ENCODE measurements at places on chromosomes 16 and 17.

DNA sequence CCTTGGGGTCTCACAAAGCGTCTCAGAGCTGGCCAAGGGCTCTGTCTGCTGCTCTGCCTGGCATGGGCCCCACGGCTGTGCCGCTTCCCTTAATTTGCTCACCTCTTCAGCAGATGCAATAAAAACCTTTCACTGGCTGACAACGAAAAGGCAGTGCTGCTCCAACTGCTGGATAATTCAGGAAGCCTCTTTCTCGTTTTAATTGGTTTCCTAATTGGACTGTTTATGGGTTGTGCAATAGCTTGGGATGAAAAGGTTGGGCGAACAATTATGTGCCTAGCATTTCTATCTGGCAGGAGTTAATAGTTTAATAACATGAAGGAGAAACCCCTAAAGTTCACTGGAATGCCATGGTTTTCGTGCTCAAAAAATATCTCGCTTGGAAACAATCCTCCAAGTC is 234.1 kb upstream of the IRX5 start:
- no peak for DNase-seq

- peak; percentile 19 for DNase-seq
Observed at GRCh38 chr16:24013864-24014645, 178.3 kb downstream of the PRKCB start.

DNA sequence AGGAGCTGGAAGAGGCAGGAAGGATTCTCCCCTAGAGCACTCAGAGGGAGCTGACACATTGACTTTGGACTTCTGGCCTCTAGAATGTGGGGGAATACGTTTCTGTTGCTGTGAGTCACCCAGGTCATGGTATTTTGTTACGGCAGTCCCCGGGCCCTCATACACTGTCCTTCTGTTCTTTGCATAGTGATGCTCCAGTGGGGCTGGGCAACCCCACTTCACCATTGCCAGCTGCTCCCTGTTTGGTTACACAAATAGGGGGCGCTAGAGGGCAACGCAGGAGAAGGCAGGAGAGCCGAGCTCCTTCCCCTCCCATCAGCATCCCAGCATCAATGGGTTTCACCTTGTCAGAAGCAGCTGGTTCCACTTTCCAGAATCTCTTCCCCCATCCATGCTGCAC is 257.7 kb upstream of the FOXF1 start:
- DNase-seq, result no peak

- DNase-seq, result no peak
Observed at GRCh38 chr16:64437706-64438324, 684.0 kb downstream of the CDH11 start.

DNA sequence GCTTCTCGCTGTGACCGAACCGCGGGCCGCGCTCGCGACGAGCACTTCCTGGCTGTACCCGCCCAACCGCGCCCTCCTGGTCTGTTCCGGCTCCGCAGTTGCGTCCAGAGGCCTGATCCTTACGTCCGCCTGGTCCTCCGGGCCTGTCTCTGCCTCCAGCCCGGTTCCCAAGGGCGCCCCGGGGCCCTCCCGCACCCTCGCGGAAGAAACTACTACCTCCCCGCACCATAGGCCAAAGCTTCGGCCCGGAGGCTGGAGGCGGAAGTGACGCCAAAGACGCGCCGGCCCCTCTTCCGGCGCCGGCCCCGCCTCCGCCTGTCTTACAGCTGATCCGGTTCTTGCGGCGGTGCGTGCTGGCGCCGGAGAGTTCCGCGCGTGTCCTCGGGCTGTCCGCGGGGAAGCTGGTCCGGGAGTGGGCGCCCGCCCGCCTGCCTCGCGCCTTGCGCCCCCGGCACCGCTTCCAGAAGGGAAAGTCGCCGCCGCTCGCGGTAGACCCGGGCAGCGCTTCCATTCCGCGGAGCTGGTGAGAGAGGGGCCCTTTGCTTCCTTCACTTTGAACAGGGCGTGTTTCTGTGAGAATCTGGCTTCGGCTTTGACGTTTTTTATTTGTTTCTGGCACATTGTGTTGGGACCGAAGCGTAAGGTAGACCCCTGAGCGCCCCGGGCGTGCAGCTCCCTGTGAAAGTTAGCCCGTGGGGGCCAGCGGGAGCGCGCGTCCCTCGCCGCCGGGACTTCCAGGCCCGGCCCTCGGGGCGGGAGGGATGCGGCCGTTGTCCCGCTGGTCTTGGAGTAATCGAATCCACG is at the start of gene ZNF778:
ZNF778 (plus strand) TSS at position 316 of the 804 bp plus-strand sequence. CDS start 3,425 bp downstream, outside the sequence.
- no peak for DNase-seq

Data from cerebellar nuclear complex (tissue), 1 donor.